ENCODE measurements at places on chromosomes 12 and 14.

- no peak for DNase-seq
These were observed 173.6 kb downstream of the ETV6 start for GRCh38 chr12:11823043-11823442.

DNA sequence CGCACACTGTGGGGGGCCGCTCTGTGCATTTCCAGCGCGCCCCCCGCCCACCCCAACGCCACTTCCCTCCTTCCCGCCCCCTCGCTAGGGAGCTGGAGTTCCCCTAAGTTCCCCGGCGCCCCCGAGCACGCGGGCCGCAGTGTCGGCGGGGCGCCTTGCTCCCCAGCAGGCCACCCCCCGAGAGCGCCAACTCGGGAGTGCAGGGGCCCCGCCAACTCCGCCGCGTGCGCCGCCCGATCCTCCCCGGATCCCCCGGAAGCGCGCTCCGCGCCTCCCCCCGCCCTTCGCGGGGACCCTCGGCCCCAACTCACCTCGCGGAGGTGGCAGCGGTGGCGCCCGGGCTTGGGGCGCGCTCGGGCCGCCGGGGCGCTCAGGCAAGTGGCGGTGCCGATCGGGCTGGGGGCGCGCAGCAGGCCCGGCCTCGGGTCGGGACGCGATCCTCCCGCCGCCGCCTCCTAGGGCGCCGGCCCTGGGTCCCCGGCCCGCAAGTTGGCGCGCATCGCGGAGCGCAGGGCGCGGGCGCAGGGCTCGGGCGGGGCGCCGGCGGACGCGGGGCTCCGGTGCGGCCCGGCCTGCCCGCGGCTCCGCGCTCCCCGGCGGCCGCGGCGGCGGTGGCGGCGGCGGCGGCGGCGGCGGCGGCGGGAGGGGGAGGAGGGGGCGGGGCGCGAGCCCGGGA is at the start of gene NCOR2:
Gene NCOR2, minus strand, starts transcription at position 616 of the 676 bp plus-strand sequence. CDS start 72,361 bp downstream, outside the sequence.
- DNase-seq = peak; percentile 67

GRCh38 chr12:27575090-27575761 is 51.2 kb downstream of the PPFIBP1 start:
- DNase-seq = no peak

- no peak for DNase-seq
These were observed 53.8 kb downstream of the CALM1 start for GRCh38 chr14:90450667-90451066.

GRCh38 chr12:95386051-95386450 is 87.9 kb upstream of the METAP2 start:
- DNase-seq = no peak

- DNase-seq = no peak
These were observed 11.2 kb upstream of the TCP11L2 start for GRCh38 chr12:106291342-106291741.

DNA sequence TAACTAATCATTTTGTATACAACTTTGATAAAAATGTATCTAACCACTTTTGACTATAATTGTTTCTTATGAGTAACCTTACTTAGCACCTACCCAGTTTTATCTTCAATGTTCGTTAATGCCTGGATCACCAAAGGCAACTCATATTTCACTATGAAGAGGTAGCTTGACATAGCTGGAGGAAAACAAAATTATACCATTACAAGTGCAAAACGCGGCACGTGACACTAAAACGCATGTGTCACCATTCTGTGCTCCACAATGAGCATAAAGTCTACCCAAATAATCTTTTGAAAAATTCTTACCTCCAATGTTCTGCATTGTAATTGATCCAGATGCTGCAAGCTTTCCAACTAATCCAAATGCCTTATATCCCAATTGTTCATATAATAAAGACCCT is 5.8 kb downstream of the SLC38A2 start:
- no peak for DNase-seq

- no peak for DNase-seq
These were observed 107.9 kb downstream of the PTPRQ start for GRCh38 chr12:80551897-80552296.

DNA sequence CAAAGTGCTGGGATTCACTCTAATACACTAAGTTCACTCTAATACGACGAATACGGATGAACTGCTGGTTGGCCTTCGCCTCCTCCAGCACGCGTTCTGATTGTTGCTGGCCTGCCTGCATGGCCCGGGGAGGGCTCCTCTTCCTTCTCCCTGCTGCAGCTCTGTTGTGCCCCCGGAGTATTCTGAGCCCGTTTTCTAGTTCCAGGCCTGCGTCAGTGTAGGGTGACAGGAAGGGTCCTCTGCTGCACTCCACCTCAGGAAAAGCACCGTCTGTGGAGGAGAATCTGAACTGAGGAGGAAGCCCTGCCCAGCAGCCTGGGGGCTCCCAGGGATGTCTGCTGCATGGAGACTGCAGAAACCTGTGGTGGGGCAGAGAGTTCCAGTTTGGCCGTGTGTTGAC is 44.4 kb downstream of the DDX51 start:
- DNase-seq = no peak

- no peak for DNase-seq
These were observed 42.4 kb downstream of the NT5DC3 start for GRCh38 chr12:103798586-103798985.

- no peak for DNase-seq
These were observed 12.9 kb upstream of the RND1 start for GRCh38 chr12:48878548-48878947.

GRCh38 chr12:32261638-32262037 is 137.7 kb upstream of the FGD4 start:
- DNase-seq = no peak

DNA sequence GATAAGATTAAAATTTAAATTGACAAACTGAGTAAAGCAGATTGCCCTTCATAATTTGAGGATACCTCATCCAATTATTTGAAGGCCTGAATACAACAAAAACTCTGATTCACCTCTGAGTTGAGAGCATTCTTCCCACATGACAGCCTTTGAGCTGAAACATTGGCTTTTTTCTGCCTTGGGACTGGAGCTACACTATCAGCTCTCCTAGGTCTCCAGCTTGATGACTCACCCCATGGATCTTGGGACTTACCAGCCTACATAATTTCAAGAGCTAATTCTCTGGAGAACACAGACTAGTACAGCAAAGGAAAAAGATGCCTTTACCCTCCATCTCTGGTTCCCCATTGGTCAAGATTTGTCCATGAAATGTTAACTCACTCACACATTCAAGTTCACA is 555.1 kb downstream of the FOXG1 start:
- no peak for DNase-seq

GRCh38 chr14:42149609-42150261 is 543.1 kb downstream of the LRFN5 start:
- no peak for DNase-seq

- DNase-seq = no peak
These were observed 158.8 kb upstream of the PRMT8 start for GRCh38 chr12:3332188-3332587.

DNA sequence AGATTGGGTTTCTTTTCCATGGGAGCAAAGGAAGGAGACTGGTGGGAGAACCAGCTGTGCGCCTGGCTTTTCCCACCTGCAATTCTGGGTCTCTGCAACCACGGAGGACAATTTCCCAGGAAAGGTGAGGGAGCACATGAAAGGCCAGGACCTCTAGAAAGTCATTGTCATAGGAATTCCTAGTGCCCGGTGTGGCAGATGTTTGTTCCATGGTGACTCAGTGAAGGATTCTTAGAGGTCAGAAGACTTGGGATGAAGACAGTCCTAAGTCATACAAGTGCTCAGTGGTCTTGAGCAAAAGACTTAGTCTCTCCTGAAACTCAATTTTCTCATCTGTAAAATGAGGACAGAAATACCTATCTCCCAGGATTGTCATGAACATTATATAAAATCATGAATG is 51.3 kb downstream of the KCNA5 start:
- no peak for DNase-seq

GRCh38 chr14:72917094-72917802 is 9.0 kb upstream of the DCAF4 start:
- no peak for DNase-seq

DNA sequence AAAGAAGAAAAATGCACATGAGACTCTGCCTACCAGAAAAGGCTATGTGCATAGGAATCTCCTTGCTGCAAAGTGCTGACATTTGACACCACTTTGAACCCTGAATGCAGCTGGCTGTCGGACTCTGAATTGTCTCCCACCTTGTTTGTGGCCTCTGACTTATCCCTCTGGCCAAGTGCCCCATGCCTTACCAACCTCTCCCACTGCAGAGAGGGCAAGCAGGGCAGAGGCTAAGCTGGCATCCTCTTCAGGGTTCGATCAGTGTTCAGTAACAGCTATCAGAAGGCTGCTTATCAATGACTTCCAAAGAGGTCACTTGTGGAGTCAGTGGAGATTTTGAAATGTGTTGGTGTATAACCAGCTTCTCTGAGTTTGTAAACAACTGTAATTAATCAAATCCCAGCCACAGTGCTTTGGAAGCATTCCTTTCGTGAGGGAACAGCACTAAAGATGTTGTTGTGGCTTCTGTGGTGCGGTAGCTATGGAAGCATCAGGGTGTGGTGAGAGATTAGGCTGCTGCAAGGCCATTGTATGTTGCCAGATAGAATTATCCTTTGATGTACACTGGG is 22.6 kb upstream of the BMP4 start:
- no peak for DNase-seq

DNA sequence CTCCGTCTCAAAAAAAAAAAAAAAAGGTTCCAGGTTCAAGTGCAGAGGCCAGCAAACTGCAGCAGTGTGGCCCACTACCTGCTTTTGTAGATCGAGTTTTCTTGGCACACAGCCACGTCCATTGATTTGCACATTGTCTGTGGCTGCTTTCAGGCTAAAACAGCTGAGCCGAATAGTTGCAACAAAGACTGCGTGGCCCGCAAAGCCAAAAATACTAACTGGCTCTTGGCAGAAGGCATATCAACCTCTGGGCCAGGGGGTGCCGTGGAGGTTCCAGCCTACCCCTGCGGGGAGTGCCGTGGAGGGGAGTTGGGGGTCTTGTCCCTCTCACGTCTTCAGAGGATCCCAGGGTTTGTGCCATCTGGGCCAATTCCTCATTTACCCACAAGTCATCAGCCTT is 170.1 kb downstream of the ADGRD1 start:
- DNase-seq = no peak

DNA sequence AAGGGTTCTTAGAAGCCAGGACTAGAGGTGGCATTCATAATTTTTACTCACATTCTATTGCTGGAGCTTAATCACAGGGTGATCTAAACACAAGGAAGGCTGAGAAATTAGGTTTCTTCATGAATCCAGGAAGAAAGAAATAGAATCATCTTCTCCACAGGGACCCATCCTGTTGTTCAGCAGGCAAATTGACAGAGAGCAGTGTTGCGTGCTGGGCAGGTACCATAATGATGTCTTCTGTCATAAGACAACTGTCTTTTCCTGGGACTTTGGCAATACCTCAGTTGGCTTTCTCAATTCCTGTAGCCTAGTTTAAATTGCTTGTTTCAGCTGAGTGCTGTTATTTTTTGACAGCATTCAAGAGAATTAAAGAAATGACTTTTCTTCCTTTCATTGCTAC is 468.0 kb upstream of the SYT1 start:
- no peak for DNase-seq

GRCh38 chr12:15230751-15231150 is 9.5 kb upstream of the RERG start:
- no peak for DNase-seq

GRCh38 chr12:59115526-59115925 is 195.2 kb upstream of the LRIG3 start:
- DNase-seq = no peak

GRCh38 chr12:6818222-6818621 is 3.4 kb upstream of the GPR162 start:
- no peak for DNase-seq

DNA sequence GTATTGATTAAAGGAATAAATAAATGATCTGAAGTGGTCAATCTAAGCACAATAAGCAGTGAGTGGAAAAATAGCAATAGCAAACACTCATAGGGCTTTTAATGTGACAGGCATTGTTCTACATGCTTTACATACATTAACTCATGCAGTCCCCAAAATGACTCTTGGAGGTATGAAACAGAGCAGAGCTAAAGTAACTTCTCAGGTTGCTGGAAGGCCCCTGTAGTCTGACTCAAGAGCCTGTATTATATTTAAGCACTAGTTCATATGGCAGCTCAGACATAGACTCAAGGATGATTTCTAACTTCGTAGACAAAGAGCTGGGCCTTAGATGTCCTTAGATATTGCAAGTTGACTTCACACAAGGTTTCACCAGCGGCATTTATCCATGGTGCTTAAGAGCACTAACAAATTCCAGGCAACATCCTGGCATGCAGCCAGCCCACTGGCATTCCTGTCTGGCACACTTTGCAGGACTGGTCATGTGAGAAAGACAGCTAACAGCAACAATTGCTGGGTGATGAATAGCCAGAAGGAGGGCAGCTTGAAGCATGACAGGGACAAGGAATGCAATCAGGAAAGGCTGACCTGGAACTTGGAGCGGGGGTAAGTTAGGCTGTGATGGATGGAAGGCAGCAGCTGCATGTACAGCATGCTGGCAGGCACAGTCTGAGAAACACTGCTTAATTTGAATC is 22.9 kb upstream of the KTN1 start:
- DNase-seq = peak; percentile 68

GRCh38 chr14:56482310-56482911 is 97.2 kb upstream of the TMEM260 start:
- DNase-seq = no peak

DNA sequence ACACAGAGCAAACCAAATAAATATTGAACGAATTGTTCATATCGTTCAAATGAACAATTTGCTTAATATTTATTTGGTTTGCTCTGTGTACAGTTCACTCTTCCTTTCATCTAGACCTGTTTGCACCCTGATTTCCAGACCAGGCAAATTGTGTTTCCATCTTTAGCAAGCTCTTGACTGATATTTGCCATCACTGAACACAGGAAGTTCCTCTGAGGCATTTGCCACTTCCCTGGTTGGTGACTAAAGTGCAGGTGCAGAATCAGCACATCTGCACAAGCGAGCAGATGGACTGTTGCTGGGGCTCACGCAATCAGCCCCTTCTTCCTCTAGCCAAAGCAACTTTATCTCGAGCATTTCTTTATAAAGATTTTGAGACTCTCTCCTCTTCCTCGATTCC is 112.9 kb downstream of the DAAM1 start:
- DNase-seq = no peak
